ENCODE measurements at places on chromosomes 5 and 9.

DNA sequence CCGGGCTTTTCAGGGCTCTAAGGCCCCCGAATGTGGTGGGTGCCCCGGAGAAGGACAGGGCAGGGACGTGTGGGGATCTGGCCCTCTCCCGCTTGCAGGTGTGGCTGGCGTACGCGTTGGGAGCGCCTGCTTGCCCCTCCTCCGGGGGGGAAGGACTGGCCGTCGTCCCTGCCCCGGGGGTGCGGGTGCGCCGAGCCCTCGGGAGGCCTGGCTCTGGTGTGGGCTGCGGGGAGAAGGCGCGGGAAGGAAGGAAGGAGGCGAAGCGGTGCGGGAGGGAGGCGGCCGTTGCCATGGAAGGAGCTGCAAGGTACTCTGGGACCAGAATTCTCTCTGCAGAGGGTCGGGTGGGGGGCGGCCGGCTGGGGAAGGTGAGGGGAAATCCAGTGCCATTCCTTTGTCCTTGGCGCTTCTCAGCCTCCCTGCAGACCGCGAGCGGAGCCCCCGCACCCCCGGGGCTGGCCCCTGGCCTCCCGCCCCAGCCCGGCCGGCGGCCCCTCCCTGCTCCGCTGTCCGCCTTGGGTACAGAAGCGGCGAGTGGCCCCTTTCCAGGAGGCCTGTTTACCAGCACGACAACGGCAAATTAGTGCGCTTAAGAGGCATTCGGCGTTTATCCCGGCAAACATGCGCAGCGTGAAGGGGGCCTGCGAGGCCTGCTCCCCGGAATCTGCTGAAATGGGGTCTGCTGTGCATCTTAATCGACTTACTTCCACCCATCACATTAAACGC, 67.1 kb upstream of the UNC5A start:
- DNase-seq: no peak

DNA sequence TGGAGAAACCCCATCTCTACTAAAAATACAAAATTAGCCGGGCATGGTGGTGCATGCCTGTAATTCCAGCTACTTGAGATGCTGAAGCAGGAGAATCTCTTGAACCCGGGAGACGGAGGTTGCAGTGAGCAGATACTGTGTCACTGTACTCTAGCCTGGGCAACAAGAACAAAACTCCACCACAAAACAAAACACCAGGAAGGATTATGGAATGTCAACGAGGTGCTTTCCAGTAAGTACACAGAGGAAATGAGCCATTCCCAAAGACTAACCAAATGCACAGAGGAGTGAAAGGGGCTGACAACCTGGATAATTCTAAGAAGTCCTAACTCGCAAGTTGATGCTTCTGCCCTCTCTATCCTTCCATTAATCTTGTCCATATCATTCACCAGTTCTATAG, 126.1 kb upstream of the RETREG1 start:
- no peak for DNase-seq

DNA sequence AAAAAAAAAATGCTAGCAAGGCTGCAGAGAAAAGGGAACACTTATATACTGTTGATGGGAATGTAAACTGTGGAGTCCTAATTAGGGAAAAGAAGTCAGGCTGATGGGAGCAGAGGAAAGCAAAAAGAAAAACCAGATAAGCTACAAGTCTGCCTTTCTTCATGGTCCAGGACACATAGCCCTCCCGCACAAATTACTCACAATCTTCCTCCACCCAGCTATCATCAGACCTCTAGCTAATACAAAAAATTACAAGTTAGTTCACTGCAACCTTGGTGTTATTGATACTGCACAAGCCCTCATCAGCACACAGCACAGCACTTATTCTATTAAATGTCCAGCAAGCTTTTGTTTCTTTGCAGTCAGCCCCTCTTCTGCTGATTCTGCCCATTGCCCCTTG, 186.0 kb upstream of the ADRA1B start:
- DNase-seq: no peak

DNA sequence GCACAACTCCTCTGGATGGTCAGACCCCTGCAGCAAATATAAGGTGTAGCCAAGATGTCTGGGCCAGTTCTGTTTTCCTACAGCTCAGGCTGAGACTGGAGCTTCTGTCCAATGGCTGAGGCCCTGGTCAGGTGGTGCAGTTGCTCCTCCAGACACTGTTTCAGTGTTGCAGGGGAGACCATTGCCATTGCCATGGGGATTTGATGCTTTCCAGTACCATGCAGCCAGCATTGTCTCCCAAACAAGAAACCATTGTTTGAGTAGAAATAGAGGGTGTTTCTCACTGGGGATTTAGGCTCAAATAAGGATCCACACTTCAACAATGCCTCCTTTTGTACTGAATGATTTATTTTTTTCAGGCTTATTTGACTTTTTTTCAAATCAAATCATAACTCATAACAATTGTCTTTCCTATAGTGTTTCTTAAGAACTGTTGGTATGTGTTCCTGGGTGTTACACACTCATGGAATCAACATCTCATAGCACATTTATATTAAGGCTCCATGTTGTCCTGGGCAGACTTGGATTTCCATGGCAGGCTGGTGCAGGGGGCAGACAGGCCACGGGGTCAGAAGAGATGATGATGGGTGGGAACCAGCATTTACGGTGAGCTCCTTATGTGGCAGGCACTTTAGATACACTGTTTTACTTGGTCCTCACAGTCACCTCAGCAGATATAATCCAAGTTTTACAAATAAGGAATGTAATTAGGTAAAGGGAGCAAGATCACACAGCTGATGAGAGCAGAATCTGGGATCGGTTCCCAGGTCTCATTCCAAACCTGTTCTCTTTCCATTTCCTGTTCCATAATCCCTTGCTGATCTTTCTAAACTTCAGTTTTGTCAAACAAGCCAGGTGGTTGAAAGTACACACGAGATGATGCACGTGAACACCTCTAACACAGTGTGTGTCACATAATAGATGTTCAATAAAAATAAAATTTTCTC, 95.9 kb upstream of the GNAQ start:
- DNase-seq: no peak

DNA sequence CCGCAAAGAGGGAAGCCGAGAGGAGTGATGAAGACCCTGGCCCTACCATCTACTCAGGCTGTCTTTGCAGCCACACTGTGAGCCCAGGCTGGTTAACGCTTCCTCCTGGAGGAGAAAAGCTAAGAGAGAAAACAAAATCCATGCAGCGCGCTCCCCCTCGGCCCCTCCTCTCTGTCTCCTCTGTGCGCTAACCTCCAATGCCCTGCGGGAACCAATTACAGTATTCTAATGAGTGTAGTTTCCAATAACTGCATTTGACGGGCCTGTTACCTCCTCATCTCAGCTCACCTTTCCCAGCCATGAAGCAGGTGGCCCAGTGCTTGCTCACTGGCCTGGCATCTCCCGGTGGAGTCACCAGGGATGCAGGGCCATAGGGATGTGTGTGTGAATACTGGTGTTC, 565.5 kb downstream of the EBF1 start:
- DNase-seq: no peak

DNA sequence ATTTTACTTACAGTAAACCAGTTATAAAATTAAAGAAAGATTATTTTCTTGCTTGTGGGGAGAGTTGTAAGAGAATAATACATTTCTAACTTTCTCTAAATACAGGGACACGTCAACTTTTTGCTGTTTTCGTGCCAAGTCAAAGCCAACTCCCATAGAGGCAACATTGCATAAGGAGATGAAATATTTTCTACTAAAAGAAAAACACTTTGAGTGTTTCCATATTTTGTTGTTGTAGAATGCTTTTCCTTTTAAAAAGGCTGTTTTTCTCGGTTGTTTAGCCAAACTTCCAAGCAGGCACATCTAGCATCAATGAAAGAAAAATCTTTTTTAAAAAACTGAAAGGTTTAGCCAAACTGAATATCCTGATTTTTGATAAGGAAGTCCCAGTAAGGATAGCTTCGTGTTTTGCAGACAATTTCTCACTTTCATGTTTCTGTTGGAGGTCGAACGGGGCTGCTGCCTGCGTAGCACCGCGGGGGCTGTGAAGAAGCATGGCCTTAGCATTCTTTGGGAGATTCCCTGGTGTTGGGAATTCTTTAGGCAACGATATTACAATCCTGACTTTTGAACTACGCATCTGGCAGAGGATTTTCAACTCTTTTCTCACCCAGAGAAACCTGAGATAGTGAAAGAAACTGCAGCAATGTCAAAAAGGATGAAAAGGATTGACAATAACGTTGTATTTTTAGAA, 108.1 kb upstream of the FBXL7 start:
- DNase-seq: no peak

DNA sequence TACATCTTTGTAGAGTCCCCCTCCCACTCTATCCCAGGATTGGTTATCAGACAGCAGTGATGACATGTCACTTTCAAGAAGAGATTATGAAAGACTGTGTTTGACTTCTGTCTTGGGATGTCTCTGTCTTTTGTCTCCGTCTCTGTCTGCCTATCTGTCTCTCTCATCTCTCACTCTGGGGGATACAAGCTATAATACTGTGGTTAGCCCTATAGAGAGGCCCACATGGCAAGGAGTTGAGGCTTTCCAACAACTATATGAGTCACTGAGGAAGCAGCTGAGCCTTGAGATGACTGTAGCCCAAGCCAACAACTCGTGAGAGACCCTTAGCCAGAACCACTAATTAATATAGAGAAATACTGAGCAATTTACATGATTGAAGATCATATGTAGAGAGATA, 284.8 kb downstream of the PDE4D start:
- DNase-seq: no peak

- DNase-seq: no peak
Measured at GRCh38 chr5:154714266-154714986, 40.8 kb upstream of the LARP1 start.

- no peak for DNase-seq
Measured at GRCh38 chr9:92632641-92633040, 37.3 kb downstream of the IPPK start.

Data from stimulated activated CD4-positive, alpha-beta T cell treated with anti-CD3 and anti-CD28 coated beads, TNF-alpha, amount 100 ng/mL, for 1 hour (primary cell).